ENCODE measurements at places on chromosomes 4 and X.

DNA sequence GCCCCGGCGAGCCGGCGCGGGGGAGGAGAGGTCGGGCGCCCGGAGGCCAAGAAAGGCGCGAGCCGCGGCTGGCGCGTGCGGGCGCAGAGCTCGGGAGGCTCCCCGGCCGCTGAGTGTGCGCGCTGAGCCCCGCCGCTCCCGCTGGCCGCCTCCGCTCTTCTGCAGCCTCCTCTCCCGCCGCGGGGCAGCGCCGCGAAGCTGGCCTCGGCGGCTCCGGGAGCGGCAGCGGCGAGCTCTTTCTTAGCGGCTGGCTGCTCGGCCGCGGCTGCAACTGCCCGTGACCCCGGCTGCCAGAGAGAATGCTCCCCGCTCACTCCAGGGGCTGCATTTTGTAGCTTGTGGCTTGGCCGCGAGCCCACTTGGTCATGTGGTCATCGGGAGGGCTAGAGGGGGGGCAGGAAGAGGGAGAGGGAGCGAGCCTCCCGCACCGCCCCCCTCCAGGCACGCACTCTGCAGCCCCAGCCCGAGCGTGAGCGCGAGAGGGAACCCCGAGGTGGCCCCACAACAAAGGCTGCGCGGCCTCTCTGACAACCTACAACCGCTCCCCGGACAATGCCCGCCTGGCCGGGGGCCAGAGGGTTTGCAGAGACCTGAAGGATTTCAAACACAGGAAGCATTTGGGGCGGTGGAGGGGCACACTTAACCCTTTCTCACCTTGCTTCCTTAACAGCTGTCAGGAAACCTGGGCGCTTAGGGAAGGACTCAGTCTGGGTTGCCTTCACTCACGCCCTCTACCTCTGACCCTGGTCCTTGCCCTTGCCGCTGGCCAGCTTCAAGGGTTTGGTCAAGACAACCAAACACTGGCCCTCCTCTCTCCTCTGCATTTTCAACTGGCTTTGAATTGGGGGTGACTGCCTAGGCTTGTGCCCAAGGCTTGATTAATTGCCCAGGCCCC lies at the start of gene APLN:
Gene APLN (minus strand): TSS at position 305 of the 895 bp plus-strand sequence. CDS start 326 bp downstream, outside the sequence.
- peak; percentile 47 for DNase-seq

DNA sequence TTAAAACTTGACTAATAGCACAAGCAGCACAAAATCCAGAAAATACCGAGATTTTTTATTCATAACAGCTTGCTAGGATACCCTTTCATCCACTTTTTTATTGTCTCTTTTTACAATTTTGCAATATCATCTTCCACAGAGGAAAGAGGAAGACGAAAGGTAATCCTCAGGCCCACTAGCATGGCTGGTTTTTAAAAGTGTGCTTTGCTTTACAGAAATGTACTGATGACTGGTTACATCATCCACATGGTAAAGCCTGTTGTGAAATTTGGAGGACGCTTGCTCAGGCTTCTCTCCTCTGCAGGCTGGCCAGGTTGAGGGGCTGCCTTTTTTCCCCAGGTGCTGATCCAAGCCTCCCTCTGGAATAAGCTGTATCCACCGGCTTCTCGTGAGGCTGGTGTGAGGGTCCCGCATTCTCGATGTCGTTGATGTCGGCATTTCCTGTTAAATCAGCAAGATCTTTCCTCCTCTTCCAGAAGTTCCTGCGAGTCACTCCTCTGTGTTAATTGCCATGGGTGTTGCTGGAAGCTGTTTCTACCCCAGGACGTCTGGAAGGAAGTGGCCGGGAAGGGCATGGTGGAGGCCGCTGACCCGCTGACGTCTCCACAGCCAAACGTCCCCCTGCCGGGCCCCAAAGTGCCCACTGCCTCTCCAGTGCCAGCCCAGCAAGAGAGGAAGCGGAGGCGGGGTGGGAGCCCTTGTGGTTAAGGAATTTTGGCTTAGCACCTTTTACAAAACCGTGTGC lies 5.8 kb upstream of the DGKQ start:
- DNase-seq = peak; percentile 71

GRCh38 chrX:11393949-11394654 lies 100.9 kb downstream of the AMELX start:
- no peak for DNase-seq

GRCh38 chrX:37613933-37614332 lies 42.5 kb downstream of the LANCL3 start:
- DNase-seq = no peak

Data from suppressor macrophage treated with lipopolysaccharide for 1 hour (primary cell).